ENCODE measurements at places on chromosomes 16 and 17.

GRCh38 chr17:4208238-4208637 lies 55.5 kb downstream of the ANKFY1 start:
- DNase-seq, result peak; percentile 91

GRCh38 chr16:21600031-21600773 lies 825 bp downstream of the METTL9 start:
- peak; percentile 55 for DNase-seq

DNA sequence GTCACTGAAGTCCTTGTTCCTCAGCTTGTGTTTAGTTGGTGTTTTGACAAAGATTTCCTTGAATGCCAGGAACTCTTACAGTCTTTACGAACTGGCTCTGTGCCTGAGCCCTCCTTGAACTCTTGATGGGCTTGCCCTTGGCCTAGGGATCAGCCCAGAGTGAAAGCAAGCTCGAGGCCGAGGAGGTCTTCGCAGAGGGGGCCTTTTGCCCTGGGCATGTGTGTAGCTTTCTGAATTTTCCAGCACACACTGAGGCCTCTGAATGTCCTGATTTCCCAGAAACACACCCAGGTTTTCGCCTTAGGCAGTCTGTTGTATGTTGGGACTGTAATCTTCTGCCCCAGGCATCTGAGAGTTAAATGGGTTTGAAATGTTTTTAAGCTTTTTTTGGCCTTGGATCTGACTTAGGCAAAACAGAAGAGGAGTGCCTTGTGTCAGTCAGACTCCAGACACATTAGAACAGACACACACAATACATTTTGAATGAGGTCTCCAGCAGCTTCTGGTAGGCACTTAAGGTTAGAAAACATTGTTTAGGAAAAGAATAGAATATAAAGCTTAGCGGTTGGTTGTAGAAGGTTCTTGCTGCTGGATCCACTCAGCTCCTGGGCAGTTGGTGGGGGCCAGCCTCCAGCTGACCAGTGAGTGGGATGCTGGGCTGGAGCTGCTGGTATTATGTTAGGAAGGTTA lies 17.1 kb downstream of the FOXK2 start:
- peak; percentile 66 for DNase-seq

- DNase-seq, result no peak
Observed at GRCh38 chr16:62967163-62967562, 930.9 kb upstream of the CDH8 start.

GRCh38 chr16:21618281-21618680 lies 18.9 kb downstream of the METTL9 start:
- DNase-seq, result no peak

DNA sequence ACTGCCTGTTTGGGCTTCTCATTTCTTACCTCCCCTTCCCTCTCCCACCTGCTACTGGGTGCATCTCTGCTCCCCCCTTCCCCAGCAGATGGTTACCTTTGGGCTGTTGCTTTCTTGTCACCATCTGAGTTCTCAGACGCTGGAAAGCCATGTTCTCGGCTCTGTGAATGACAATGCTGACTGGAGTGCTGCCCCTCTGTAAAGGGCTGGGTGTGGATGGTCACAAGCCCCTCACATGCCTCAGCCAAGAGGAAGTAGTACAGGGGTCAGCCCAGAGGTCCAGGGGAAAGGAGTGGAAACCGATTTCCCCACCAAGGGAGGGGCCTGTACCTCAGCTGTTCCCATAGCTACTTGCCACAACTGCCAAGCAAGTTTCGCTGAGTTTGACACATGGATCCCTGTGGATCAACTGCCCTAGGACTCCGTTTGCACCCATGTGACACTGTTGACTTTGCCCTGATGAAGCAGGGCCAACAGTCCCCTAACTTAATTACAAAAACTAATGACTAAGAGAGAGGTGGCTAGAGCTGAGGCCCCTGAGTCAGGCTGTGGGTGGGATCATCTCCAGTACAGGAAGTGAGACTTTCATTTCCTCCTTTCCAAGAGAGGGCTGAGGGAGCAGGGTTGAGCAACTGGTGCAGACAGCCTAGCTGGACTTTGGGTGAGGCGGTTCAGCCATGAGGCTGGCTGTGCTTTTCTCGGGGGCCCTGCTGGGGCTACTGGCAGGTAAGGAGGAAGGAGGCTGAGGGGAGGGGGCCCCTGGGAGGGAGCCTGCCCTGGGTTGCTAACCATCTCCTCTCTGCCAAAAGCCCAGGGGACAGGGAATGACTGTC lies at the start of gene CD68:
Gene CD68 (plus strand): TSS at position 638 of the 833 bp plus-strand sequence. CDS start 40 bp downstream, at position 678.
- DNase-seq, result peak; percentile 88

- DNase-seq, result no peak
Observed at GRCh38 chr16:77331802-77332586, 102.8 kb downstream of the ADAMTS18 start.

- no peak for DNase-seq
Observed at GRCh38 chr17:39054111-39054645, 87.0 kb upstream of the FBXO47 start.

GRCh38 chr16:85205747-85206471 lies 93.6 kb upstream of the CIBAR2 start:
- DNase-seq, result peak; percentile 66

GRCh38 chr16:17304106-17304490 lies 166.7 kb downstream of the XYLT1 start:
- DNase-seq, result peak; percentile 72

- DNase-seq, result no peak
Observed at GRCh38 chr16:49011901-49012300, 269.7 kb downstream of the CBLN1 start.

- DNase-seq, result no peak
Observed at GRCh38 chr17:59141860-59142259, 13.1 kb downstream of the SKA2 start.

DNA sequence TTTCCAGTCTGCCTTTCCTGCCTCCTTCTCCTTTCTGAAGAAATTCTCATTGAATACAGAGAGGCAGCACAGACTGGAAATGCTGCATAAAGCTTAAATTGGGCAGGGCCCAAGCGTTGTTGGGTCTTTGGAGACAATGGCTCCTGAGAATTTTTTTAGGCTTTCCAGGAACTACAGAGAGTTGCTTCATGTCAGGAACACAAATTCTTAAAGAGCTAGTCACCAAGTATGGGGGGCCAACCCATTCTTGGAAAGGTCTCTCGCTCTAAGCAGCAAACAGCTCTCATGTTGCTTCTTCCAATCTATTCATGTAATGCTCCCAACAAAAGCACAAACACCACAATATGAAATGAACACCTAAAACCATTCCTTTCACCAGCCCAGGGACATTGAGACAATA lies 6.9 kb downstream of the HNF1B start:
- DNase-seq, result no peak

GRCh38 chr17:6172642-6173330 lies 102.6 kb downstream of the WSCD1 start:
- no peak for DNase-seq

GRCh38 chr17:6205033-6205432 lies 134.9 kb downstream of the WSCD1 start:
- no peak for DNase-seq

- no peak for DNase-seq
Observed at GRCh38 chr17:64599187-64599676, 62.9 kb downstream of the SMURF2 start.

- DNase-seq, result no peak
Observed at GRCh38 chr17:55654022-55654421, 68.6 kb downstream of the TMEM100 start.

- no peak for DNase-seq
Observed at GRCh38 chr17:27332047-27332393, 38.1 kb downstream of the WSB1 start.

DNA sequence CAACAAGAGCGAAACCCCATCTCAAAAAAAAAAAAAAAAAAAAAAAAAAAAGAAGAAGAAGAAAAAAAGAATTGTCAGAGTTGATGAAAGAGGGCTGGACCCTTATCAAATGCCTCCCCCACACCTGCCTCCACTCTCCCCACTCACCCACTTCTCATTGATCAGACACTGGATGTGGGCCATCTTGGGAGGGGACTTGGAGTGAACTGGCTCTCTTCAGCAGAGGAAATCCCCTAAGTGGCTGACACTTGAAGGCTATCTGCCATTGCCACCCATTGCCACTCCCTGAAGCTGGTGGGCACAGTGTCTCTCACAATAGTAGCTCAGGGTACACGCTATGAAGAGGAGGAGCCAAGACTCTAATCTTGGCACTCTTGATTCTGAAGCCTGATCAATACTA lies 1.6 kb downstream of the ITGA2B start:
- DNase-seq, result no peak

GRCh38 chr16:85611194-85611443 lies 2.0 kb upstream of the GSE1 start:
- no peak for DNase-seq

DNA sequence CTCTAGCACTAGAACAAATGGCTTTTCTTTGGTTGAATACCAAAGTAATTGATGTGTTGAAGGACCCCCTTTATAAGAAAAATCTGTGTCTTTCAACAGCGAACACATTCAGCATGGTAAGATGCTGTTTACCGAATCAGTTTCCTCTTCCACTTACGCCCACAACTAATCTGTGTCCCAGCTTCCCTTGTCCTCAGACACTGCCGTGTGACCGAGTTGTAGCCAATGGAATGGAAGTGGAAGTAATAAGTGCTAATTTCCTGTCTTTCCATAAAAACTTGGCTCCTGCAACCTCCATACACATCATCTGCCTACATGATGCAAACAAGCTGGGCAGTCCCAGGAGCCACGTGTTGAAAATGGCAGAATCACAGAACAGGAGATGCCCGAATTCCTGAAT lies 10.4 kb downstream of the CDIPT start:
- DNase-seq, result no peak

DNA sequence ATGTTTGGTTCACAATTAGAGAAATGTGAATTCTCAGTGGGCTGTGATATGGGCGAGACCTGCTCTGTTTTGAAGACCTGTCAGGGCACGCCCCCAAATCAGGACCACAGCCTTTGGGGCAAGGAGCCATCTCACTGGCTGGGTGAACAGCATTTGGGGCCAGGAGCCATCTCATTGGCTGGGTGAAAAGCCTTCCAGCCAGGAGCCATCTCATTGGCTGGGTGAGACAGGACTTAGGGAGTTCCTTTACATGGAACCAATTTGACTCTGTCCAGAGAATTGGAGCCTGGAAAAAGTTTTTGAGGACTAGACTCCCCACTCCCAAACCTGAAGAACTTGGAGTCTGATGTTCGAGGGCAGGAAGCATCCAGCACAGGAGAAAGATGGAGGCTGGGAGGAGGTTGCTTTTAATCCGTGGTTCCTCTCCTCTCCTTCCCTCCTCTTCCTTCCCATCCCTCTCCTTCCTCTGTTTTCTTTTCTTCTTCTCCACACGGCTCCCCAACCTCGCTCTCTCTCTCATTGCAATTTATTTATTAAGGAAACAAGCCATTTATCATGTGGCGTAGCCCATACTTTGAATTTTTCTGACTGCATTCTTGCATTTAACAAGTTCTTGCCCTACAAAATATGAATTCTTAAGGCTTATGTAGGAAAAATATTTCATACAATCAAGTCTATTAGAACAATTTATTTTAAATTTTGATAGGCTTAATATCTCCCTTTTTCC lies 19.7 kb downstream of the FOXL1 start:
- DNase-seq, result no peak

GRCh38 chr16:28110479-28110878 lies 47.0 kb upstream of the GSG1L start:
- DNase-seq, result no peak

- no peak for DNase-seq
Observed at GRCh38 chr17:43772877-43773648, 5.7 kb downstream of the DUSP3 start.

- DNase-seq, result peak; percentile 88
Observed at GRCh38 chr17:14590459-14591250, 289.8 kb downstream of the HS3ST3B1 start.

DNA sequence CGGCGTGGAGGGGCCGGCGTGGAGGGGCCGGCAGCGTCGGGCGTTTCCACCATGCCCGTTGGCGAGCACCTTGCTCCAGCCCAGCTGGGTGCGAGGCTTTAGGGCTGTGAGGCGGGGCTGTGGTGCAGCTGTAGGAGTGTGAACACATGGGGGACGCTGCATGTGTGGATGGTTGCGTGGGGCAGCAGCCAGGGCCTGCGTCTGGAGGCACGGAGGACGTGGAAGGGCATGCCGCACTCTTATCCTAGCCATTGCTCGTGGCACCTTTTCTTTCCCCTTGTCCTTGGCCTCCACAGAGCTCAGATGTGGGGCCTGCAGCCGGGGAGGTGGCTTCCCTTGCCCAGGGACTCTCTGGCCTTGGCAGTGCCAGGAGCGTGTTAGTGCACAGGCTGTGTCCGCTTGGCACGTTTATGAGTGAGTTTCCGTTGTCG lies 47.8 kb downstream of the PDPK1 start:
- no peak for DNase-seq

DNA sequence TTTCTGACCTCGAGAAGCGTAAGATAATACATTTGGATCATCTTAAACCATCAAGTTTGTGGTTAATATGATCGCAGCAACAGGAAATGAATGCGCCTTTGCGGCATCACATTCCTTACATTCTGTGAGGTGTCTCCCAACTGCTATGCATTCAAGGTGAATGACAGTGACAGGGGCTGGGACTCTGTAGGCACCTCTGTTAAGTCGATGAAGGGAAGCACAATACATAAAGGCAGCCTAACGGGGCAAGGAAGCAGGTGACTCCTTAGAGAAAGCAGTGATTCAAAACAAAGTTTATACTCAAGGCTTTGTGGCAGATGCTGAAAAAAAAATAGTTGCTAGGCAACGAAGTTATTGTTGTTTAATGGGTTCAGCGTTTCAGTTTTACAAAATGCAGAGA lies 21.6 kb upstream of the EVPL start:
- DNase-seq, result peak; percentile 30

GRCh38 chr16:89586853-89587252 lies 11.3 kb downstream of the CPNE7 start:
- no peak for DNase-seq

DNA sequence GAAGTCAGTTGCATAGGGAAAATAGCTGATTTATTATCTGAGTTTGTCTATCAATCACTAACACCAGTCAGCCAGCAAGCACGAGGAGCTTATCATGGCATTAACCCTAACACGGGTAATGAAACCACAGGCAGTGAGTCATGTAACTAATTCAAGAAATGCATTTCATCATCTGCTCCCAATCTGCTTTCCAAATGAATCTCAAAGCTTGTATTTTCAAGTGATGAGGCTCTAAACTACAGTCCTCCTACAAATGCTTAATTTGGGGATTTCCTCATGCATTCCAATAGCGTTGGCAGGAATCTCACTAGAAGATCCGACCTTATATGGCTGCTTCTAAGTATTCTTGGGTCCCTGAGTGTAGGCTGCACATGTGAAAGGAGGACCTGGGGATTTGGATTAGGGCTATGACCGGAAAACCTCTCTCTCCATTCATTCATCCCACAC lies 118.4 kb upstream of the HSBP1 start:
- peak; percentile 7 for DNase-seq

Data from trophoblast cell (in vitro differentiated cells and primary cell).